GM12878 (cell line): ENCODE measurements at places on chromosomes 6 and 20. TPM values are rescaled to one million over a fixed set of nuclear protein-coding genes. Genes with fewer than 3 reads are reported as not detected.

- no peak for DNase-seq
Measured at GRCh38 chr6:105985816-105986632, 100.1 kb upstream of the PRDM1 start.

DNA sequence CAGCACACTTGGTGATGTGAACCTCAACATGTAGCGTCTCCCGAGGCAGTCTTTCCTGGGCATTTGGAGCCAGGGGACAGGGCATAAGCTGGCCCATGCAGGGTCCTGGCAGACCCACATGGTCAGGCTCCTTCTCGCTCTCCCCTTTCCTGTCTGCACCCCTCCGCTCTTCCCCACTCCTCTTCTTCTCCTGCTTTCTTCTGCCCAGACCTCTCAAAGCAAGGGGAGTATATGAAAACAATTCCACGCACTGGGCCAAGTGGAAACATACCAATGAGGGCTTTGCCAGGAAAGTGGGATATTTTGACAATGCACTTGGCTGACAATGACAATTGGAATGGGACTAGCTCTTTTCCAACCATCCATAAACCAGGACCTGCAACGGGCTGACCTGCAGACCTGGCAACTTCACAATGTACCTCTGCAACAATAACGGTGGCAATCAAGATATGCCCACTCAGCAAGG lies 58.9 kb upstream of the TRAF3IP2 start:
- DNase-seq = no peak

LBP gene
- total RNA-seq = 0.10 and 0.16 TPM in 2 replicates

DNA sequence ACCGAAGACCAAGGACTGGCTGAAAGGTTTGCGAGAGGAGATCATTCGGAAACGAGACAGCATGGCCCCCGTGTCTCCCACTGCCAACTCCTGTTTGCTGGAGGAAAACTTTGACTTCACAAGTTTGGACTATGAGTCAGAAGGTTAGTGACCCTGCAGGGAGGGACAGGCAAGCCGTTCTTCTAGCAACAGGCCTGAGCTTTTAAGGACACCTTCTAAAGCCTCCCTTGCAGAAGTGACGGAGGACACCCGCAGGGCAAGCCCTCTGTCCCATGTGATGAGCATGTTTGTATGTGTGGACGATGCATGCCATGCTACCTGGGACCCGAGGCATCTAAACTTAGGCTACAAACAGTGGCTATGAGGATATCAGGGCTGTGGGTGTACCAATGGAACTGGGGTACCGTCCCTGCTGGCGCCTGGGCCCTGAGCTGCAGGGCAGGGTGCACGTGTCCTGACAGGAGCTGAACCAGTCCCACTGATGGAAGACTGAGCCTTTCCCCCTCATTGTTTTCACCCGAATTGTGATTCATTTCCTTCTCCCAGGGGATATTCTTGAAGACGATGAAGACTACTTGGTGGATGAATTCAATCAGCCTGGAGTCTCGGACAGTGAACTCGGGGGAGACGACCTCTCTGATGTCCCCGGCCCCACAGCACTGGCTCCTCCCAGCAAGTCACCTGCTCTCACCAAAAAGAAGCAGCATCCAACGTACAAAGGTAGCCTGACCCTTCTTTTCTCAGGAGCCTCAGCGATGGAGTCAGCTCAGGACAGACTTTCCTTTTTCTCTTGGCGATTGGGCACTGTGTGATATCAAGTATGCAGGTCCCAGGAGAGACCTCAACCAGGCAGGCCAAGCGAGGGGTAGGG lies 84.4 kb downstream of the SERAC1 start:
- no peak for DNase-seq

GRCh38 chr6:101722471-101722870 lies 329.0 kb downstream of the GRIK2 start:
- no peak for DNase-seq

BANF2 gene
- total RNA-seq = not detected in 2 replicates

BPIFB1 gene
- total RNA-seq = 0.13 TPM in 1 of 2 replicates, not detected in the other

GRCh38 chr6:8238773-8239683 lies 136.7 kb upstream of the EEF1E1 start:
- DNase-seq = no peak

- no peak for DNase-seq
Measured at GRCh38 chr6:30035784-30036183, 25.3 kb upstream of the POLR1H start.

- DNase-seq = no peak
Measured at GRCh38 chr6:15874326-15874725, 211.5 kb upstream of the DTNBP1 start.

PBOV1 gene
- not detected in 2 replicates for total RNA-seq

SRMS gene
- total RNA-seq = not detected in 2 replicates

- no peak for DNase-seq
Measured at GRCh38 chr6:106495014-106495413, 134.3 kb downstream of the RTN4IP1 start.

CD24 gene
- total RNA-seq = 16.6 and 17.6 TPM in 2 replicates

DNA sequence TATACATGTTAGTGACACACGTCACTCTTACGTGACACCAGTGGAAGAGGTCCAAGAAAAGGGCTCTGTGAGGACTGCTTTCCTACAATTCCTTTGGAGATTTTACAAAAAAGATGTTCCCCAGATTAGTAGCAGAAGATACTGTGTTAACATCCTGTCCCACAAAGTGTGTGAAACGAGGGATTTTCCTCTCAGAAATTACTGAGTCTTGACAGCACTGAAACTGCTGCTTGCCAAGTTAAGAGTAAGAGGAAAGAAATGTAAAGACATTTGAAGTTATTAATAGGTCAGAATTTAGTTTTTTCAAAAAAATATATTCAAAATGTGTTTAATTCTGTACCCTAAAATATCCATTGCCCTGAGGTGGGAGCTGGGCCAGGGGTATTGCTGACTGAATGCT lies 58.8 kb upstream of the MAP7 start:
- DNase-seq = no peak

- no peak for DNase-seq
Measured at GRCh38 chr20:14310977-14311627, 26.3 kb downstream of the FLRT3 start.

PDYN gene
- not detected in 2 replicates for total RNA-seq

- no peak for DNase-seq
Measured at GRCh38 chr20:21272679-21273078, 30.5 kb upstream of the XRN2 start.

GRCh38 chr6:2480267-2480966 lies 235.0 kb upstream of the GMDS start:
- no peak for DNase-seq

DNA sequence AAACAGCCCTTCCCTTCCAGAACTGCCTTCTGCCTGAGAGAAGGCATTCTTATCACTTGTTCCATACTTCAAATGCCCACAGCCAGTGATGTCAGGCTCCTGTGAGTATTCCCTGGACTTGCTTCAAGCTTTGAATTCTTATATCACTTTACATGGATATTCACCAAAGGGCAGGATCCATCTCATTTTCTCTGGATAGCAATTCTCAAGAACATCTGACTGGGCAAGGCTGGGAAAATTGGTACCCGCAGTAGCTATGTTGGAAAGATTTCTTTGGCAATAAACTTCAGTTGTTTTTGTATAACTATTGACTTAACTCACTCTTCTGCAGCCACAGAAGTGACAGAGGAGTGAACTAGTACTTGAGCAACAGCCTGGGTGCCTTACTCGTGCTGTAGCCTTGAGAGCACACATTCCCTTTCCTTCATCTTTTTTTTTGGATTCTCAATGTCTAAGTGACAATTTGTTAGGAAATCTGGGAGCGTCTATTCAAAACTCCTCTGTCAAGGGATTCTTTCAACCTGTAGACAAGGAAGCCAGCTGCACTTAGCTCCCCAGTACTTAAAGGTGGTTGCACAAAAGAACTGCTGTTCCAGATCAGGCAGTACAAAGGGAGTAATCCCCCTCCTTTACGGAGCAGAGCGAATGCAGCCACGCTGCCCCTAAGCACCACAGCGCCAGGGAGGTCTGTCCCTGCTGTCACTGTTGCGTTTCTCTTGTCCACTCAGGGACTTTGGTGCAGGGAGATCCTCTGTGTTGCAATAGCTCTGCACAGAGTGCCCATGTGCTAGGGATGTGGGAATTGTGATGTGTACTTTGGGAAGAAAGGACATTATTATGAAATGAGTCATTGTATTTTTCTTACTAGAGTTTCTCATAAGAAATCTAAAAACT lies 69.6 kb downstream of the JAG1 start:
- no peak for DNase-seq

DNA sequence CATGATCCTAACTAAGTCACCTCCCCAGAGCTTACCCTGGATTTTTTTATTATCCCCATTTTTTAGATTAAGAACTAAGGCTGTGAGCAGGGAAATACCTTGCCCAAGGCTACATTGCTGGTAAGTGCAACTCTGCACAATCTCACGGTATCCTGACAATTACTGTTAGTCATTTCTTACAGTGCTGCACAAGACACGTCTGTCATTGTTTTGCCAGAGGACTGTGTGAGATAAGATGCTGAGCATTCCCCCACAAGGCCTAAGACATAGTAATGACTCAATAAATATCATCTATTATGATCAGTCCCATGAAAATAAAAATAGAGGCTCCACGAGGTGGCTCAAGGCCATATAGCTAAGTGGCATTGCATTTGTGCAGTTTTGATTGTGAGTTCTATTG lies 21.0 kb downstream of the PFDN4 start:
- no peak for DNase-seq

DNA sequence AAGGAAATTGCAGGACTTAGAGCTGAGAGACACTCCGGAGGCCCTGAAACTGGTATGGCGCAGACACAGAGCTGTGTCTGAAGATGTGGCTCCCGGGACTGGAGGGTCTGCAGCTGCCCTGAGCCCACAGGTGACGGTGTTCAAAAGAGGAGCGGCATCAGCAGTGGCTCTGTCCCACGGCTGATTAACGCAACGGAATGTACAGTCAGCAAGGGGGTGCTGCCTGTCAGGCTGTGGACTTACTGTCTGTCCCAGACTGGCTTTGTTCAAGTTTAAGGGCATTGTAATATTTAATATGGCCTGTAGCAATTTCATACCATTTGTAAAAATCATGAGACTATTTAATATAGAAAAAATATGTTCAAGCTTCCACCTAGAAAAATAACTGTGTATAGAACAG lies 228.0 kb upstream of the TAB2 start:
- DNase-seq = no peak

KLHDC3 gene
- 65.7 and 67.2 TPM in 2 replicates for total RNA-seq

CDSN gene
- total RNA-seq = not detected in 2 replicates

SDHAF4 gene
- 8.4 and 9.8 TPM in 2 replicates for total RNA-seq

HLA-A gene
- 928 and 1,003 TPM in 2 replicates for total RNA-seq

RSPO3 gene
- total RNA-seq = not detected in 2 replicates

DNA sequence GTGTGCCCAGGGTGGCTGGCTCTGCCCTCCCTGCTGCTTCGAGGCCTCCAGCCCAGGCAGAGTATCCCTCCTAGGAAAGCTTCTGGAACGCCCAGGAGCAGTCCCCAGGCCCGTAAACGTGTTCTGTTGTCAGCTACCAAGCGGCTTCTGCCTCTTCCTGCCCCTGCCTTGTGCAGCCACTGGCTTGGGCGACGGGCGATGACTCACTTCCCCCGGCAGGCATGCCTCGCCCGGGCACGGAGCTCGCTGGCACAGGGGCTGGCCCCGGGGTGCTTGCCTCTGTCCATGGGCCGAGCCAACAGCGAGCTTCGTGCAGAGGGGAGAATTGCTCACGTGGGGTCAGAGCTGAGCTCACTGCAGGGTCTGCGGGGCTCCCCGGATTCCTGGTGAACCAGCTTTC lies 86.7 kb upstream of the THBS2 start:
- no peak for DNase-seq

HDGFL1 gene
- 0.69 and 1.1 TPM in 2 replicates for total RNA-seq

DNA sequence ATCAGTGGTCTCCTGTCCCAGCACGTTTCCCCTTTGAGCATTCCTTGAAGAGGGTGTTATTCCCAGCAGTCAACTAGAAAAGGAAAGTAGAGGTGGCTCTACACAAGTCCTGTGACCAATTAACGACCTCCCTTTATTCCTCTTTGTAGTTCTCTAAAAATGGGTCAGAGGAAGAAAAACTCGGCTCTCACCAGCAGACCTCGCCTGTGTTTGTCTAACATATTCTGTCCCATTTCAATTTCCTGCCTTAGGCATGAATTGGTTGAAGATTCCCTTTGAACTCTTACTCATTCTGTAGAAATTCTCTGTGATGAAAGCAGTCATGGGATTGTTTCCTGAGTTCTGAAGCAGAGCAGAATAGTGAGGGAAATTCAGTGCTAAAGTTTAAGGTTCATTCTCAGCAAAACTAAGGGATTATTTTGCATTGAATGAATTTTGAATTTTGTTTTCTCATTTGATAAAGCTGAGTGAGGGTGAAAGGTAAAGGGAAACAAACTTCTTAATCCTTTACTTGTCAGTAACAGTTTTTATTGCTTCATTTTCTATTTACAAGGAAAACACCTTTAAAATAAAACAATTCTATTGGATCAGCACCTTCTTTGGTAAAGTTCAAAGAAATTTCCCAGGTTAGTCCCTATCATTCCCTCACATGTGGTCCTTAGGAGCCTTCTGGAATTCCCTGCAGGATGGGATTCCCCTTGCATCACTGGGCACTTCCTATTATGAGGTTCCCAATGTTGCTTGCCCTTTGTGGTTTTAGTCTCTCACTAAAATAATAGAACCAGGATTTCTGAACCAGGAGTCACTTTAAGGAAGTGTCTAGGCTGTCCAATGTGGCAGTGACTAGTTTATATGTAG lies 105.8 kb downstream of the SLX4IP start:
- DNase-seq = no peak

OPRM1 gene
- not detected in 2 replicates for total RNA-seq

DNA sequence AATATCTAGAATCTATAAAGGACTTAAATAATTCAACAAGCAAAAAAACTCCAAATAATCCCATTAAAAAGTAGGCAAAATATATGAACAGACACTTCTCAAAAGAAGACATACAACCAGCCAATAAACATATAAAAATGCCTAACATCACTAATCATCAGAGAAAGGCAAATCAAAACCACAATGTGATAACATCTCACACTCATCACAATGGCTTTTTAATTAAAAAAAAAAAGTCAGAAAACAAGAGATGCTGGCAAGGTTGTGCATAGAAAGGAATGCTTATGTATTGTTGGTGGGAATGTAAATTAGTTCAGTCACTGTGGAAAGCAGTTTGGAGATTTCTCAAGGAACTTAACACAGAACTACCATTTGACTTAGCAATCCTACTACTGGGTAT lies 979.6 kb upstream of the MAP3K7 start:
- DNase-seq = no peak

GRCh38 chr6:11974089-11974488 lies 38.0 kb upstream of the HIVEP1 start:
- DNase-seq = no peak

HRH3 gene
- total RNA-seq = not detected in 2 replicates

DNA sequence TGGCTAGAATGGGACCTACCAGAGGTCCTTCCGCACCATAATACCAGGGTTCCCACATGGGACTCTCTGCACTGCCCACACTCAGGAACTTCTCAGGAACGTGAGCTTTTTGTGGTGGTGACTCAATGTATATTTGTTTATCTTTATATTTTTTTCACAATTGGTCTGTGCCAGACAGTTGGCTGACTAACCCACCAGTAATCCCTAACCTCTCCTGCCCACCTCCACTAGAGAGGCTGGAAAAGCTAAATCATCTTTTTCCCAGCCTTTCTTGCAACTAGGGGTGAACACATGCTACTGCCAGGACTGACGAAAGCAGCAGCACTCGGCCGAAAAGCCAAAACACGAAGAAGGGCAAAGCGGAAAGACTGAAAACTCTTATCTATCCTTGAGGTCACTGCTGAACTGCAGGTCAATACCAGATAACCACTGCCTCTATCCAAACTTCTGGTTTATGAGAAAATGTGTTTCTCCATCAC lies 112.9 kb downstream of the TRERF1 start:
- DNase-seq = no peak

GRCh38 chr20:31568041-31568731 lies 36.9 kb upstream of the ID1 start:
- no peak for DNase-seq

HLA-B gene
- total RNA-seq = 3,333 and 3,502 TPM in 2 replicates

DSN1 gene
- total RNA-seq = 14.9 and 15.3 TPM in 2 replicates

GRCh38 chr6:43275801-43276576 lies 22.1 kb upstream of the SLC22A7 start:
- DNase-seq = no peak
